NCI-H2081 (cell line): ENCODE measurements at places on chromosomes 13 and 19.
A peak's percentile ranks its signal among the peaks of the same experiment; 100 is the strongest.

DNA sequence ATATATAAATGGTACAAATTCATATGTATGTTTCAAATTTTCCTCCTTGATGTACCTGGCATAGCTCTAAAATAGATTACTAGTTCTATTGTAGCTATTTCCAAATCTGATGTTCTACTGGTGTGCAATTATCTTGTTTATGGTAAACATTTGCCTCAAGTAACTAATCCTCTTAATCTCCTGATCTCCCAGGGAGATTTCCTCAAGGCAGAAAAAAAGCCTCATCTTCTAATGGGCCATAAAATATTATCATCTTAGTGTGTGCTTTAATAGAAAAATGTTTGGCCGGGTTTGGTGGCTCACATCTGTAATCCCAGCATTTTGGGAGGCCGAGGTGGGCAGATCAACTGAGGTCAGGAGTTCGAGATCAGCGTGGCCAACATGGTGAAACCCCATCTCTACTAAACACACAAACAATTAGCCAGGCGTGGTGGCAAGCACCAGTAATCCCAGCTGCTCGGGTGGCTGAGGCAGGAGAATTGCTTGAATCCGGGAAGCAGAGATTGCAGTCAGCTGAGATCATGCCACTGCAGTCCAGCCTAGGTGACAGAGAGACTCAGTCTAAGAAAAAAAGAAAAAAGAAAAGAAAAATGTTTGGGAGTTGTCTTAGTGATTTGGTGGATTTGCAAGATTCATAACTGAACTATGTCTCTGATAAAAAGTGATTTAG is 498.9 kb upstream of the SLITRK5 start:
- DNase-seq: no peak

DNA sequence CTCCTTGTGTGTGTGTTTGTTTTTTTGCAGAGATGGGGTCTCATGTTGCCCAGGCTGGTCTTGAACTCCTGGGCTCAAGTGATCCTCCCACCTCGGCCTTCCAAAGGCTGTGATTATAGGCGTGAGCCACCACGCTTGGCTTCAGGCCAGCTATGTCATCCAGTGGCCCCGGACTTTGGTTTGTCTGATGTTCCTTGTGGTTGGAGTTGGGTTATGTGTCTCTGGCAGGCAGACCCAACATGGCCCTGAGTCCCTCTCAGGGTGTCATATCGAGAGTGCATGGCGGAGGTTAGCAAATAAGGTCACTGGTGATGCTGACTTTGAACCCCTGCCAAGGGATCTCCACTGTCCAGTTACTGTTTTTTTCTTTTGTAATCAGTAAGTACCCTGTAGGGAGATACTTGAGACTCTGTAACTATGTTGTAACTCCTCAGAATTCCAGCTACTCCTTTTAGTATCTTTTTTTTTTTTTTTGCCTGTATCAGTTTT is 37.3 kb downstream of the SMARCA4 start:
- DNase-seq: peak; percentile 10

DNA sequence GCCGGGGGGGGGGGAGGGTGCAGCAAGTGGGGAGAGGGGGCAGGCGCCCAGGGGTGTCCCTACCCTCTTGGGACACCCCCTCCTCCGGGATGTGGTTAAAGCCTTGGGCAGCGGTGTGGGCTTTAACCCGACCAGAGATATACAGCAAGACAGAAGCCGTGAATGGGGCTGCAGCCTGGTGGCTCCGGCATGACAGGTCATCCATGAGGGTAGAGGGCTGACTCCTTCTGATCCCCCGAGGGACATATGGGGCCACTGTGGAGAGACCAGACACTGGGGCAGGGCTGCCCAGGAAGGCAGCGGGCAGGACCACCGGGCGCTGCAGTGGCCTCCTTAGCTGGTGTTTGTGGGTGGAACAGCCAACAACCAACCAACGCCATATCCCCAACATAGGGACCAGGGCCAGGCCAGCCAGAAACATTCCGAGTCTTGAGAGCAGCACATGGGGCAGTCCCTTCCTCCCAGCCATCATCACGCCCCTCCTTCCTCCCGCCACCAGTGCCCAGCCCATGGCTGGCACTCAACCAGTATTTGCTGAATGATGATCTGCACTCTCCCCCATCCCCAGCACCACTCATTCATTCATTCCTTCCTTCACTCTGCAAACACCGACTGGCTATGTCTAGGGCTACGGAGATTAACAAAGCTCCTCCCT is 18.2 kb downstream of the ELAVL1 start:
- no peak for DNase-seq

GRCh38 chr13:97403893-97404750 is 29.8 kb upstream of the RAP2A start:
- DNase-seq: no peak

- DNase-seq: no peak
Observed at GRCh38 chr19:5478241-5478924, 23.2 kb downstream of the ZNRF4 start.
